Stimulated activated CD4-positive, alpha-beta T cell treated with anti-CD3 and anti-CD28 coated beads, Interleukin-15, amount 100 ng/mL, for 1 hour (primary cell): ENCODE measurements at places on chromosomes 7 and 10.

- DNase-seq: no peak
Observed at GRCh38 chr10:49448924-49449323, 53.0 kb upstream of the DRGX start.

DNA sequence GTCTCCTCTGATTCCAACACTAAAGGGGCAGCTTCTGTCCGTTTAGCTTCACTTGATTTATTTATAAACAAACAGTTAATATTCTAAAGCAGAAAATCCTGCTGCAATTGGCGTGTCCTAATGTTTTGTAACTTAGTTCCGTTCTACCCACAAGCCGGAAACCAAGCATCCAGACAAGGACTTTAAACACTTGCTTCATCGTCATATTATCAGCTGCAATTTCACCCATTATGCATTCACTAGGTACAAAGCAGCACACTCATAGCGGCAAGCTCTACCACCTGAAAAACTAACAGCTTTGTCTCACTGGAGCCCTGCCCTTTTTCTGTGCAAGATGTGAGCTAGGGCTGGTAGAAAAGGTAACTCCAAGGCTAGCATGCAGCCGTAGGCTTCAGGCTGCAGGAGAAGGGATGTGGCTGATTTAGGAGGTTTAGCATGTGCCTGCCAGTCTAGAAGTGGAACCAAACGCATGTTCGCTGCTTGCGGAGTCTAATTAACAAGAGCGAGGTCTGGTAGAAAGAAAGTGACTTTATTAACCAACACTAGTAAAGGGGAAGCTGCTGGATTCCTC, 43.7 kb upstream of the BPGM start:
- no peak for DNase-seq

DNA sequence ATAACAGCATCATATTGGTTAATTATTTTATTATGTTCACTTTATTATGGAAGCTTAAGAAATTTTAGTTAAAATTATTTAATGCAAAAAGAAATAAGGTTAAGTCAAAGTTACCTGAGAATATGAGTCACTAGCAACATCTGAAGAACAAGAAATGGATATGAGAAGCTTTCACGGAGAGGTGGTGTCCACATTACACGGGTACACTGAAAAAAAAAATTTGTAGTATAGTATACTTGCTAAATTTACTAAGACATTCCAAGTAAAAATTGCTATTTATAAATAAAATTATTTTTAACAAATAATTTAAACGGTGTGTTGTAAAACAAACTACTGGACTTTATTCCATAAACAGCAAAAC, 63.9 kb downstream of the DPY19L1 start:
- no peak for DNase-seq

- no peak for DNase-seq
Observed at GRCh38 chr7:100513212-100513810, 25.7 kb upstream of the AGFG2 start.

DNA sequence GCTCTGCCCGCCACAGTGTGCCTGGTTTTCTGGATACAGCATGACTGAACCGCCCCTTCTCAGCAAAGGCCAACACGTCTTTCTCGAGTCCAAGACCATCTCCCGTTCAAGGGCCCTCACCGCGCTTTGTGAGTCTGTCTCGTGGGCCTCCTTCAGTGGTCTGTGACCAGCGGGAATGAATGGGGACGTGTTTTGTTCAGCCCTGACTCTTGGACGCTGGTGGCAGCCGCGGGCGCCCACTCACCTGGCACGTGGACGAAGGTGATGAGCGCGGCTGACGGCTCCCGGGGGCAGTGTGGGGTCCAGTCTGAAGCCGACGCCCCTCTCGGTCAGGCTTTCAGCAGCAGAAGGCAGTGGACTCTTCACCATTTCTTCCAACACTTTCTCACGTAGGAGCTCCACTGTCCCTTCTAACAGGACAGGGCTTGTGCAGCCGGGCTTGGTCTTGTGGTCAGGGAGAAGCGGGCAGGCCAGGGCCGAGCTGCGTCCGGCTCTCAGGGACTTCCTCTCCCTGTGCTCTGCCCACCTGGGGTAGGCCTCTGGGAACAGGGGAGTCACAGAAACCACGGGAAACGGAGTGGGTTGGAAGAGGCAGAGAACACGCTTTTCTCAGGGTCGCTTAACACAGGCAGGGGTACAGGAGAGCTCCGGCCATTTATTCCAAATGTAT, 30.4 kb downstream of the AMZ1 start:
- DNase-seq: no peak

DNA sequence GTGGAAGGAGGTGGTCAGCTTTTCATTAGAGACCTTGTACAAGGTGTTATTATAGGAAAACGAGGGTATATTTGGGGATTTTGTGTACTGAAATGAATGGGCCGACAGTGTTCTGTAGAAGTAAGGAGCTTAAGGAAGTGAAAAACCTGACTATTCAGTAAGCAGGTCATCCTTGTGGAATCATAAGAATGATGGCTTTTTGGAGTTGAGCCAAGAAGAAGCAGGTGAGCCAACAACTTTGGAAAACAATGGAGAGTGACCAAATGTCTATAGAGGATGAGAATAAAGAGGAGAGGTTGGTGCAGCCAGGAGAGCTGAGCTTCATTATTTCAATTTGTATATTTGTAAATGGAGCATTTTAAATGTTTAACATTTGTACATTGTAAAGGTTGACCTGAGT, 595.7 kb downstream of the CCSER2 start:
- DNase-seq: no peak

- DNase-seq: no peak
Observed at GRCh38 chr7:767941-768731, 41.1 kb upstream of the PRKAR1B start.
